Pericardium fibroblast (primary cell): ENCODE measurements at places on chromosomes 3 and 15. TPM values are rescaled to one million over a fixed set of nuclear protein-coding genes. Genes with fewer than 3 reads are reported as not detected.

The FEZF2 gene
- total RNA-seq, result not detected in 2 replicates

The ARL14 gene
- total RNA-seq, result not detected in 2 replicates

The MRPS22 gene
- 47.5 and 50.0 TPM in 2 replicates for total RNA-seq

The CHL1 gene
- total RNA-seq, result under 0.01 and 0.68 TPM in 2 replicates

The SHC4 gene
- total RNA-seq, result 0.09 and 5.6 TPM in 2 replicates

The SLC24A5 gene
- not detected in 2 replicates for total RNA-seq

The TMIE gene
- total RNA-seq, result not detected in 2 replicates

The PGBD4 gene
- 0.77 and 0.82 TPM in 2 replicates for total RNA-seq

The CAPN3 gene
- total RNA-seq, result 2.5 and 5.6 TPM in 2 replicates

The RAB43 gene
- total RNA-seq, result 2.6 and 19.1 TPM in 2 replicates

The ACSBG1 gene
- total RNA-seq, result 0.12 TPM in 1 of 2 replicates, not detected in the other

The ZPLD1 gene
- not detected in 2 replicates for total RNA-seq

The GOLGA8N gene
- total RNA-seq, result 0.85 and 2.3 TPM in 2 replicates

The UPK1B gene
- total RNA-seq, result 2.1 TPM in 1 of 2 replicates, not detected in the other

The IGSF10 gene
- 7.3 and 16.9 TPM in 2 replicates for total RNA-seq

The ISLR2 gene
- total RNA-seq, result under 0.01 and 0.09 TPM in 2 replicates

The RAB6B gene
- 0.09 and 0.82 TPM in 2 replicates for total RNA-seq

The MRPL47 gene
- total RNA-seq, result 17.7 and 27.4 TPM in 2 replicates

The SLC12A1 gene
- total RNA-seq, result not detected in 2 replicates

The SEMA3F gene
- 26.8 and 43.8 TPM in 2 replicates for total RNA-seq

The PLA1A gene
- total RNA-seq, result not detected in 2 replicates

The GRIP2 gene
- total RNA-seq, result 0.17 TPM in 1 of 2 replicates, not detected in the other

The EFHB gene
- 0.58 and 7.8 TPM in 2 replicates for total RNA-seq

The KNG1 gene
- total RNA-seq, result not detected in 2 replicates

The GXYLT2 gene
- total RNA-seq, result 35.1 and 43.3 TPM in 2 replicates

The ITIH3 gene
- total RNA-seq, result 0.51 and 10.7 TPM in 2 replicates

The SCN11A gene
- 0.12 and 0.26 TPM in 2 replicates for total RNA-seq

The PPP2R3A gene
- 5.4 and 9.0 TPM in 2 replicates for total RNA-seq

The SFMBT1 gene
- 1.9 and 3.3 TPM in 2 replicates for total RNA-seq

The TRIP4 gene
- 5.5 and 7.7 TPM in 2 replicates for total RNA-seq

The MYLK gene
- total RNA-seq, result 7.3 and 12.8 TPM in 2 replicates
